ENCODE measurements at places on chromosomes 4 and X.

GRCh38 chrX:23935106-23935505 is 27.3 kb downstream of the CXorf58 start:
- DNase-seq = no peak

- DNase-seq = no peak
These were observed 1.7 kb downstream of the FRAS1 start for GRCh38 chr4:78058591-78059523.

GRCh38 chrX:137545711-137546651 is 19.9 kb upstream of the ZIC3 start:
- no peak for DNase-seq

DNA sequence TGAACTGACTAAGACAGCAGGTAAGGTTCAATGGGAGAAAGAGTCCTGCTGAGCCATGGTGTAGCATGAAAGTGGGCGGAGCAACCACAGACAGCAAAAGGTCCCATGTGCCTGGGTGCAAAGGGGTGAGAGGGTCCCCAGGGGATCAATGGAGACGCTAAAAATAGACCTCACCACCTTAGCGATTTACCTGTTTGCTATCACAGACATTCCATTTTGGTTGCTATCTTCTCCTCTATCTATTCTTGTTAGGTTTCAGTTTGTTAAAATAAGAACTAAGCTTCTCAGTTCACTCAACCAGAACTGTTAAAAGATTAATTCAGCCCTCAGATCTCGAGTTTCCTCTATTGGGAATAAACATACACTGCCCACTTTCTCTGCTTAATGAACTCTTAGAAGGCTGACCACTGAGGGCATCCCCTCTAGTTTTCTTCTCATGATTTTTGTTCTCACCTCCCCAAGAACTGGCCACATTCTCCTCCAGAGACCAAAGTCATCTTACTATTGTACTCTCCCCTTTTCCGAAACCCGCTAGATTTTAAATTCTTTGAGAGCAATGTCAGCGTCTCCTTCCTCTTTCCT is 136.7 kb downstream of the PARM1 start:
- no peak for DNase-seq

DNA sequence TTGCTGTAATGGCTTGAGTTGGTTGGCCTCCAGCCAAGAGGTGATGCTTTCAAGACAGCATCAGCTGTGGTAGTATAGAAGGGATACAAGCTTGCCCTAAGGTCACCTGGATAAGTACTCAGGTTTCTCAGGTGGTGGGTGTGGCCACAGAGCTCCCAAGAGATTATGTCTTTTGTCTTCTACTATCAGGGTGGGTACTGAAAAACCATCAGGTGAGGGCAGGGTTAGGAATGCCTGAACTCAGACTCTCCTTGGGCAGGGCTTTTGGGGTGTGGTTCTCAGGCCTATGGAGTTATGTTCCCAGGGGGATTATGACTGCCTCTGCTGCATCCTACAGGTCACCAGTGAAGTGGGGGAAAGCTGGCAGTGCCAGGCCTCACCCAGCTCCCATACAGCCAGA is 654.6 kb upstream of the GALNT7 start:
- no peak for DNase-seq

- no peak for DNase-seq
These were observed 326.9 kb upstream of the SLIT2 start for GRCh38 chr4:19924761-19925160.
